CD4-positive, alpha-beta T cell treated with Interleukin-15 for 1 hour (primary cell): ENCODE measurements at places on chromosomes 3 and 15.

- DNase-seq = no peak
Observed at GRCh38 chr3:16595778-16596177, 9.4 kb downstream of the DAZL start.

GRCh38 chr15:75721480-75721922 lies 8.9 kb upstream of the CSPG4 start:
- no peak for DNase-seq

DNA sequence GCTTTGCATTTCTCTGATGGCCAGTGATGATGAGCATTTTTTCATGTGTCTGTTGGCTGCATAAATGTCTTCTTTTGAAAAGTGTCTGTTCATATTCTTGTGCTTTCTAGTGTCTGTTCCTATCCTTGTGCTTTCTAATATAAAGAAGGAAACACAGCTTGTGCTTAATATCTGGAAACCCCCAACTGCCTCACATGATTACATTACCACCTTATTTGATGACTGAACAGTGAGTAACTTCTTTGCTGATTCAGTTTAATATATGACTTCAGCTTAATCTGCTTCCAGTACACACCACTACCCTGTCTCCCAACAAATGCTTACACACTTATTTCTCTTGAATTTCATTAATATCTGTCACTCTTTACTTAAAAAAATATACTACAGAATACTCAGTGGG lies 835.1 kb downstream of the EDEM1 start:
- no peak for DNase-seq

DNA sequence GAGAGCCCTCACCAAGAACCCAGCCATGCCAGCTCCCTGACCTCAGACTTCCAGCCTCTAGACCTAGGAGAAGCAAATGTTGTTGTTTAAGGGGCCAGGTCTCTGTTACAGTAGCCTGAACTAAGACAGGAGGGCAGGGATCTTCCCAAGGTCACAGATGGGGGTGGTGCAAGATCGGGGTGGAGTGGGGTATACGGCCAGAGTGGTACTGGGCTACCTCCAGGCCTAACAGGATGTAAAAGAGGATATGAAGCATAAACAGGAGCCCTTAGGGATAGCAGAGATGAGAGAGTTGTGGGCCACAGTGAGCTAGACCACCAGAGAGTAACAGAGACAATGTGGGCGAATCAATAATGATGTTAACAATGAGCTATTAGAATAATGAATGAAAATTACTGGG lies 82.9 kb downstream of the TOP2B start:
- DNase-seq = no peak

GRCh38 chr3:194755671-194756459 lies 70.2 kb downstream of the FAM43A start:
- no peak for DNase-seq

GRCh38 chr15:84798436-84798946 lies 18.7 kb upstream of the ALPK3 start:
- no peak for DNase-seq
